NCI-H1092 (cell line): ENCODE measurements at places on chromosomes 6 and 20.

DNA sequence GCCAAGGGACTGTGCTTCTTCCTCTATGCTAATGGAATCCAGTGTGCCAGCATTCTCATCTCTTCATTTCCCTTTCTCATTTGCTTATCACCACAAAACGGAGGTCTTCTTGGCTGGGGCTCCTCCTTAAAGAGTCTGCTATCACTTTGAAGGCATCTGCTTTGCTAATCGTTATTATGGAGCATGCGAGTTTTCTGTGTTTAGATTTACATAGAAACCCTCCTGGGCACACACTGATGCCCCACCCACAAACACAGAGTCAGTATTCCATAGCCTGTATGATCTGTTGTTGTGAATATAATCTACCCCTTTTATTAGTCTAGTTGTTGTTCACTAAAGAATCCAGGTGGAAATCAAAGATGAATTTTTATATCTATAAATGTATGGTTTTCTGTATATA, 83.4 kb upstream of the XRN2 start:
- no peak for DNase-seq

DNA sequence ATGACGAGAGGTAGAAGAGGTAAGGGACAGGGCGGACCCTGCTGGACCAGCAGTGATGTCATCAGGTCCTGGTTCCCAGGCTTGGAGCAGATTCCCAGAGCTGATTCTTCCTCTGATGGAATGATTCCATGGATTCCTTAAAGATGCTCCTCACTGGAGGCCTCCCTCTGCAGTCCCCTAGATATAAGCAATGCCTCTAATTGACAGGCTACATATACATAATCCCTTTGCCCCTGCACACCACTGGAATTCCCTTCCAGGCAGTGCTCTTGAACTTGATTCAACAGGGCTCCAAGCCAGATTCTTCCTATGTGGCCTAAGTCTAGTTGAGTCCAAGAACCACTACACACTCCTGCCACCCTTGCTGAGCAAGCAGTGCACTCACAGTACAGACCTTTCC, 52.3 kb upstream of the L3MBTL3 start:
- DNase-seq, result no peak

GRCh38 chr6:161830866-161831616, 557.2 kb upstream of the AGPAT4 start:
- no peak for DNase-seq

GRCh38 chr6:11264100-11264499, 31.6 kb upstream of the NEDD9 start:
- no peak for DNase-seq

DNA sequence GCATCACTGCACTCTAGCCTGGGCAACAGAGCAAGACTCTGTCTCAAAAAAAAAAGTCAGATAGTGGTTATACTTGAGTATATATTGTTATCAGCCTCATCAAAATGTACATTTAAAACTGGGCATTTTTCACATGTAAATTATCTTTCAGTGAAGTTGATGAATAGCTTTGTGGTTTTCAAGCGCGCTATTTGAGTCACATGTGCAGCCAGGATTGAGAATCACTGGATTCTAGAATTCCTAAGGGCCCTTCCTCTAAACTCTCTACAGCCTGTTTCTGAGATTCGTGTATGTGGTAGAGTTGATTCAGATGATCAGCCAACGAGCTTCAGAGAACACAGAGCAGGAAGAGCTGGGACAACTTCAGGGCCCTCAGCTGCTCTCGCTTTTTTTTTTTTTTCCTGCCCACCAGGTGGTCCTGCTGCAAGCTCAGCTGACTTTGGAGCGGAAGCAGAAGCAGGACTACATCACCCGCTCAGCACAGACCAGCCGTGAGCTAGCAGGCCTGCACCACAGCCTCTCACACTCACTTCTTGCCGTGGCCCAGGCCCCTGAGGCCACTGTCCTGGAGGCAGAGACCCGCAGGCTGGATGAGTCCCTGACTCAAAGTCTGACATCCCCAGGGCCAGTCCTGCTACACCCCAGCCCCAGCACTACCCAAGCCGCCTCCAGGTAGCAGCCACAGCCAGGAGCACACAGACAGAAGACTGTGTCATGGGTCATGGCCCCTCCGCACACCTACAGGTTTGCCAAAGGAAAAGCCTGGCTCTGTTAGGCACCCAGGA, 18.3 kb downstream of the C20orf173 start:
- DNase-seq, result no peak

DNA sequence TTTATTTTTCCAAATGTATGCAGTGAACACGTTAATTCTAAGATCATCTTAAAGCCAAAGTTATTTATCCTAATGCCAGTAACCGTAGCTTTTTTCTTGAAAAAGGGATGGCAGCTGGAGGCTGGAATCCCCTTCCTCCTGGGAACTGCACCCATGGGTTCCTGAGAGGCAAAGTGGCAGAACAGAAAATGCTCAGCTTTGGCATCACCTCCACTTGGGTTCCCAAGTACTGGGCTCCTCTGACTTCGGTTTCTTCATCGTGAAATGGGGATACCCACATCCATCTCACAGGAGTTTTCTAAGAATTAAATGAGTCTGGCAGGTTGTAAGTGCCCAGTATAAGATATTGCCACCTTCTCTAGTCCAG, 6.2 kb upstream of the DDX43 start:
- DNase-seq, result no peak

- DNase-seq, result no peak
Measured at GRCh38 chr20:32333988-32334885, 23.9 kb upstream of the ASXL1 start.

DNA sequence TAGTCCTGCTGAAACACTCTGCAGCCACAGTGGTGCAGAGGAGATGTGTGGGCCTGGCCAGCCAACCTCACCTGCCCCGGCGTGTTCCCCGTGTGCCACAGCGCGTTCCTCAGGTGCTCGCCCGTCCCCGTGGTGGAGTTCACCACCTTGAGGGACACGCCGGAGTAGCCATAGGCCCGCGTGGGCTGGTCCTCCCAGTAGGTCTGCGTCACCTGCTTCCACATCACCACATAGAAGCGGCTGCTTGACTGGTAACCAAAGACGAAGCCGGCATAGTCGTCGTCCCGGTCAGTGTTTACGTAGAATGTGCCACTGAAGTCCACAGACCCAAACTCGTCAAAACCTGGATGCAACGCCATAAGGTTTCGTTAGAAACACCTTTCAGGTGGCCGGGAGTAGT, 31.5 kb downstream of the THBS2 start:
- no peak for DNase-seq

DNA sequence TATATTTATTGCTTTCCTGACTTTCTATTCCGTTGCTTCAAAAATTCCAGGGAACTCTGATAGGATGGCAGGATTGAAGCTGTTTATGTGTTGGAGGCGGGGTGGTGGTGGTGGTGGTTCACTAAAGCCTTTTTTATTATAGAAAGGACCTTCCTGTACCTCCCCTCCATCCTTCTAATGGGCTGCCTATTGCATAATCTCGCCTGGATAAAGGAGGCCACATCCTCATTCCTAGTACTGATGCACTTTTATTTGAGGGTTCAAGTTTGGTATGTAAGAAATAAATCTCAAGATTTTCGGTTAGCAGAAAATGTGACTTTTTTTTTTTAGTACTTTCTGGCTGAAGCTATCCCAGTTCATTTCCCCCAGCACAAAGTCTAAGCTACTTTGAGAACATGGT, 18.7 kb upstream of the CTAGE9 start:
- DNase-seq, result no peak

DNA sequence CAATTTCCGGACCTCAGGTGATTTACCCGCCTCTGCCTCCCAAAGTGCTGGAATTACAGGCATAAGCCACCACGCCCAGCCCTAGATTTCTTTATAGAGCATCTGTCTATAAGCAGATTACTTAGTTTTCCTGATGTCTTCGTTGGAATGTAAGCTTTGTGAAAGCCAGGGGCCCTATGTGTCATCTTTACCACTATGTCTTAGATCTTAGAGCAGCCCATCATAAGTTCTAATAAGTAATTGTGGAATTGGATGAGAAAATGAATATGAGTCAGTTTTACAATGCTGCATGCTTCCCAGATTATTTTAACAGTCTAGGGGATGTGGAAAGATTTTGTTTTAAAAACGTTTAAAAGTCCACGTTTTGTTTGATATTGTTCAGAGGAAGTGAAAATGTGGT, 9.1 kb upstream of the ZBTB2 start:
- no peak for DNase-seq

GRCh38 chr6:138543657-138544056, 44.4 kb upstream of the NHSL1 start:
- no peak for DNase-seq

GRCh38 chr6:48068278-48069251, 42.4 kb downstream of the PTCHD4 start:
- no peak for DNase-seq

- peak; percentile 23 for DNase-seq
Measured at GRCh38 chr20:19808498-19808897, 50.4 kb downstream of the RIN2 start.

DNA sequence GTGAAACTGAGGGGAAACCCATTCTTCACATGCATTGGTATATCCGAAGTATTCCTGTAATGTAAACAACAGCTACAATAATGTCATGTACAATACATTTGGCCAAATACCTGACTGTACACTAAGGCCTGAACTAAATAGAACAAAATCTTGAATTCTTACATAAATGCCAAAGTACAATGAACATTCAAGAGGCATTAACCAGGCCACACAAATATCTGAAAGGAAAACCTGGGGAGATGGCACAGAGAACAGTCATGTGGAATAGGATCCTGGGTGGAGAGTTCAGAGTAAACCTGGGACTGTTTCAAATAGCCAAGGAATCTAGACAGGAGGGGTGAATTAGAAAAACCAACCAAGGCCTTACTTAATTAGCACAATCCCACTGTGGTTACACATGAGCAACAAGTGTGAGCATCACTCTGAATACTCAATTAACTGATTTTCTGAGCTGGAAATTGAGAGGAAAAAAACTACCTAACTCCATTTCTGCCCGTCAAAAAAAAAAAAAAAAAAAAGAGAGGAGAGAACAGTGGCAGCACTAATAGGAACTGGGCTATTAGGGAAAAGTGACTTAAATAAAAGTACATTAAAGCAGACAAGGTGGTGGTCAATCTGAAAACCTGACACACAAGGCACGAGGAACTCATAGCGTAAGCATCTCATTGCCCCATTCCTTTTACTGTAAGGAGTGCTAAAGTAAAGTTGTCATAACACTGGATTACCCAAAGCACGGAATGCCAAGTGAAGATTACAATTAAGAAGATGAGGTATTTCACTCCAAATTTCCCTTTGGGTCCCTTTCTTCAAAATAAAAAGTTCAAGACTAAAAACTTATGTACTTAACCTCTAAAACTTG, 10.9 kb downstream of the SNX5 start:
- no peak for DNase-seq

DNA sequence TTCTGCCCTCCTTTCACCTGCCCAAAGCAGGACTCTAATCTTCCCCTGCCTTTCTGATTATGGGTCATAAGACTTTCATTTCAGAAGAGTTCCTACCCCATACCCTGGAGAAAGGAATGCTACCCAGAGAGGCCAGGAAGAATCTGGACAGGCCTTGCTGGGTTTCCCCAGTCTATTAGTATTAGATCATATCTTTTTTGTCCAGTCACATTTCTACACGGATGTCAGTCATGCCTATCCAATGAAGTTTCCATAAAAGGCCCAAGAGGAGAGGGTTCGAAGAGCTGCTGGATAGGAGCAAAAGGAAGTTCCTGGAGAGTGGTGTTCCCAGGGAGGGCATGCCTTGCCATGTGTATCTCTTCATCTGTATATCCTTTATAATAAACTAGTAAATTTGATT, 3.2 kb downstream of the POLH start:
- no peak for DNase-seq

- no peak for DNase-seq
Measured at GRCh38 chr6:141488488-141488887, 644.2 kb upstream of the GJE1 start.

GRCh38 chr20:58264271-58264670, 35.8 kb upstream of the ANKRD60 start:
- no peak for DNase-seq

DNA sequence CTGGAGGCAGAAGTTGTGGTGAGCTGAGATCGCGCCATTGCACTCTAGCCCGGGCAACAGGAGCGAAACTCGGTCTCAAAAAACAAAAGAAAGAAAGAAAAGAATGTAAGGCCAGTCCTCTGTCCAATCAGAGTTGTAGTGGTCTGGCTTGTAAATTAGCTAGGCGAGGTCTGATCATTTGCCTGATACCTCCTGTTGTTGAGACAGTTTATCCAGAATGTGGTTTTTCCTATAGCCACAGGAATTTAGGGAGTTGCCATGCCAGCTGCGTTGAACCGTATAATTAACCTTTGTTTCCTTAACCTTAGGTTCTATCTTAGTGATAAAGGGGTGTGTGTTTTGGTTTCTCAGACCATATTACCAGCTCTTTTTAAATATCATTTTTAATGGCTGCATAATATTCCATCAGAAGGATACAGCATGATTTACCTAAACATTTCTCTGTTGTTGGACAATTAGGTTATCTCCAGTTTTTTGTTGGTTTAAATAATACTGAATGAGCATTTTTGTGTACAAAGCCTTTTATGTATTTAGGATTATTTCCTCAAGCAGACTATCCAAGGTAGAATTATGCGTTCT, 11.7 kb upstream of the PPARD start:
- DNase-seq, result no peak
